ENCODE measurements at places on chromosomes 12 and 14. TPM values are rescaled to one million over a fixed set of nuclear protein-coding genes. Genes with fewer than 3 reads are reported as not detected.

DNA sequence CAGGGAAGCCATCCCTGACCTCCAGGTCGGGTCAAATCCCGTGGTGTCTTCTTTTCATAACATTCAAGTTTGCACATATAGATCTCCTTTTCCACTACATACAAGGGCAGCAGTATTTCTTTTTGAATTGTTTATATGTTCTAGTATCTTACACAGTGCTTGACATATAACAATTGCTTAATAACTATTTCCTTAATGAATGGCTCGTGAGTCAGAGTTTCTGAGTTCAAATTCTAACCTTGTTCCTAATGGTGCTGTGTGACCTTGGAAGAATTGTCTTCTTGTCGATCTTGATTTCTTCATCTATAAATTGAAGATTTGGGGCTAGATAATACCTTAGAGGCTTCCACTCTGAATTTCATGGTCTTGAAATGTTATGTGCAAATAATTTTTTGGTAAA is 57.2 kb upstream of the PELI2 start:
- DNase-seq: no peak

DNA sequence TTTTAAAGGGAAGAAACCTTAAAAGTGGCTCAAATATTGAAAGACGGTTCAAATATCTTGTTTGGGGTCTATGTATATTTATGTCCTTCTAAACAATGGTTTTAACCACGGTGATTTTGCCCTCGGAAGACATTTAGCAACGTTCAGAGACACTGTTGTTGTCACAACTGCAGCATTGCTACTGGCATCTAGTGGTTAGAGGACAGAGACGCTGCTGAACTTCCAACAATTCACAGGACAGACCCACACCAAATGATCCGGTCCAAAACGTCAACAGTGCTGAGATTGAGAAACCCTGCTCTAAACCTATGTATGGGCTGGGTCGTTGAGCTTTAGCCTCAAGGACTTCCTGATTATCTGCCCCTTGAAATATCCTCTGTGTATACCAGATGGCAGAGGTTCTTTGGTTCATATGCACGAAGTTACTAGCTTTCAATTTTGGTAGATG is 1.7 kb downstream of the ANGEL1 start:
- DNase-seq: no peak

- peak; percentile 10 for DNase-seq
Observed at GRCh38 chr14:51225751-51226150, 14.3 kb upstream of the TMX1 start.

GRCh38 chr12:7142809-7143465 is 12.8 kb downstream of the CLSTN3 start:
- no peak for DNase-seq

GRCh38 chr12:15563663-15564062 is 225.5 kb downstream of the EPS8 start:
- peak; percentile 20 for DNase-seq

DNA sequence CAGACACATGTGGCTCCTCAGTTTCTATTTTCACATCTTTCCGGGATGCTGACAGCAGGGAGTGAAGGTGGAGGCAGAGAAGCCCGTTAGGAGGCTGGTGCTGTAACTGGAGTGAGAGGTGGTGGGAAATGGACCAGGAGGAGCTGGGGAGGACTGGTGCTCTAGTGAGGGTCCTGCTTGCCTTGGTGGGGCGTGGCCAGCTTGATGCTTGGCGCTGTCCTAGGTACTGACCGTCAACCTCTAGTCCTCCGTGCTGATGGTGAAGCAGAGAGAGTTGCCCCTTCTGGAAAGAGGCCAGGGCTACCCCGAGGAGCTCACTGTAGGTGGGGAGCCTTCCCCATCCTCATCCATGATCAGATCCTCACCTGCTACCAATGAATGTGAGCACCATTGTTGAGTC is 1.4 kb downstream of the TRMT61A start:
- DNase-seq: no peak

DNA sequence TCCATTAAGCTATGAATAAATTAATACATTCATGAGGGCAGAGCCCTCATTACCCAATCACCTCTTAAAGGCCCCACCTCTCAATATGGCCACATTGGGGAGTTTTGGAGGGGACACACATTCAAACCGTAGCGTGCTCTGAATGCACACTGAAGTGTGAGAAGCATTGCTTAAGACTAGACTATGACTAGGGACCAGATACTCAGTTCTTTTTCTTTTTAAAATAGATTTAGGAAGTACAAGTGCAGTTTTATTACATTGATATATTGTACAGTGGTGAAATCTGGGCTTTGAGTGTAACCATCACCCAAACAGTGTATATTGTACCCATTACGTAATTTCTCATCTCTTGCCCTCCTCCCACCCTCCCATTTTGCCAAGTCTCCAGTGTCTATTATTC is 21.0 kb upstream of the JDP2 start:
- DNase-seq: no peak

- DNase-seq: no peak
Observed at GRCh38 chr12:5723711-5724252, 221.3 kb downstream of the ANO2 start.

DNA sequence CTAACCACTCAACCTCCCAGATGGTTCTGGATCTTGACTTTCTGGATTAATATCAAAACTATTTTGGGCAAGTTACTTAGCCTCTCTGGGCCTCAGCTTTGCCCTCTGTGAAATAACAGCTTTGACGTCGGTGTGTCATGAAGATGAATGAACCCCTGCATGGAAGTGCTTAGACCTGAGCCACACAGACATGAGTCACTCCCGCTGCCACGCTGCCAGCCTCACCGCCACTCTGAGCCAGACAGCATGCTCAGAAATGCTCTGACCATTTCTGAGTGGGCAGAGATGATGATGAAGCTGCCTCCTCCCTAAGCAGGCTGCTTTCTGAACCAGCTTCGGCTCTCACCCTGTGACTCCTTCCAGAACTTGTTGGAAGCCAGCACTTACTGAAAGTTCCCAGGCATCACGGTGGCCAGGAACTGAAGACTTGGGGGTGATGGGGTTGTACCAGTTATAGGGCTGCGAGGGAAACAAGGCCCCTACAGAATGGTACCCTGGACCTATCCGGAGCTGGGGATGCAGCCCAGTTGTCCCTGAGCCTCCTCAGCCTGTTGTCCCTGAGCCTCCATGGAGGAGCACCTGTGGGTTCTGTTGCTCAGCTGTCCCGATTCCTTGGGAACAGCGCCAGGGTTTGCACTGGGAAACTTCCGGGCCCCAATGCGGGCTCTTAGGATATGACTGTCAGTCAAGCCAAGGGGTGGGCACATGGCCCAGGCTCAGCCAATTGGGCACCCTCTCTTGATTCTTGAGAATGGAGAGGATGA is 2.0 kb upstream of the CCDC197 start:
- DNase-seq: peak; percentile 21

DNA sequence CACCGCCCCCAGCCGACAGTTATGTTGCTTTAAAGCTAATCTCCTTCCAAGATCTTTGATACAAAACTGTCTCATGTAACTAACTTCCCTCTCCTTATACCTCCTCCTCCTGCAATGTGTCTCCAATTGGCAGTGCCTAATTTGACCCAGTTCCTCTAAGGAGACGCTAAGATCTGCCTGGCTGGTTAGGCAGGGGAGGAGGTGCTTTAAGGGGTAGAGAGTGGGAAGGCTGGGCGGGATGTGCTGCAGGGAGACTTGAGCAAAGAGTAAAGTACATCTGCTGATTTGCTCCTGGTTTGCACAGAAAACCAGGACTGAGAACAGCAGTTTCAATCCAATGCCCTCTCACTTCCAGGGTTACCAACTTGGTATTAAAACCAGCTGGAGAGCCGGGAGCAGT is 7.4 kb upstream of the IKZF4 start:
- DNase-seq: no peak

DNA sequence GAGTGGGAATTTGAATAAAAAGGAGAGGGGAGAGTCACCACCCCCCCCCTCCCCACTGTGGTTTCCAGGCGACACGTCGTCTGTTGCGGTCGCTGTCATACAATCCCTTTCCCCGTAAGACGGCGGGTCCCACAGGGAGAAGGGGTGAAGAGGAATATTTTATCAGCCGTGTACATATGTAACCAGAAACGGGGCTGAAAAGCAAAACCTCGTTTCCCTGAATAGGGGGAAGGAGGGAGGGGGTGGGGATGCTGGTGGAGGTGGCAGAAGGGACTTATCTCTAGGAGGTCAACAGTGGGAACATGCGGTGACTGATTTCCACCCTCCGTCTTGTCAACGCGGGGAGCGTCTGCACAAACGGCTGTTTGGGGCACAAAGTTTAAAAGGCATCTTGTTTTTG is 171.4 kb downstream of the RBM19 start:
- DNase-seq: no peak

DNA sequence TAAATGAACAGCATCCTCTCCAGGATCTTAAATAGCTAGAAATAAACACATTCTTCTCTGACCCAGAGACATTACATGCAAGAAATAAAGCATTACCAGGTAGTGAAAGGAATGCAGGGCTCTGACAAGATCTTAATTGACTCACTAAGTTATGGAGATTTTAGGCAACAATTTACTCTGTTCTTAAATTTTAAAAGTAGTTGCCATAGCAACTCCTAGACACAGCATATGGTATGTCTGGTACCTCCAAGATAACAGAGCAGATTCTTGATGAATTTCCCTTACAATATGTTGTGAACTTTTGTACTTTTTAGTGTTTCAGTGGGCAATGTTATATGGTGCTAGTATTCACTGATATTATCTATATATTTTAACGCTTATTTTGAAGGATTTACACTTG is 76.7 kb upstream of the G2E3 start:
- DNase-seq: no peak

DNA sequence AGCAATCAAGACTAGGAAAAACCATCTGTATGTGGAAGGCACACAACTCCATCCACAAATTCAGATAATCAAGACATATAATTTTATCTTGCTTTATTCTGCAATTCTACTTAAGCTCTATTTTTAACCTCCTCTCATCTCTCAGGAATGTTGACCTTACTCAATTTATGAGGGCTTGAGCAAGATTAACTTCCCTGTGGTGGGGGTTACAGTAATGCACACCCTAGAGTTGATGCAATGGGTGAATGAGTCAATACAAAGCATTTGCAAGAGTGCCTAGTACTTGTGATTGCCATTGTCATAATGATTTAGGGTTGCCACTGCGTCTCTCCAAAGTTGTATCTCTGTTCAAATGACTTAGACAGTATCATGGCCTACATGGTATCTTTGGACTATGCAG is 1598.4 kb upstream of the TMEM132C start:
- DNase-seq: no peak

DNA sequence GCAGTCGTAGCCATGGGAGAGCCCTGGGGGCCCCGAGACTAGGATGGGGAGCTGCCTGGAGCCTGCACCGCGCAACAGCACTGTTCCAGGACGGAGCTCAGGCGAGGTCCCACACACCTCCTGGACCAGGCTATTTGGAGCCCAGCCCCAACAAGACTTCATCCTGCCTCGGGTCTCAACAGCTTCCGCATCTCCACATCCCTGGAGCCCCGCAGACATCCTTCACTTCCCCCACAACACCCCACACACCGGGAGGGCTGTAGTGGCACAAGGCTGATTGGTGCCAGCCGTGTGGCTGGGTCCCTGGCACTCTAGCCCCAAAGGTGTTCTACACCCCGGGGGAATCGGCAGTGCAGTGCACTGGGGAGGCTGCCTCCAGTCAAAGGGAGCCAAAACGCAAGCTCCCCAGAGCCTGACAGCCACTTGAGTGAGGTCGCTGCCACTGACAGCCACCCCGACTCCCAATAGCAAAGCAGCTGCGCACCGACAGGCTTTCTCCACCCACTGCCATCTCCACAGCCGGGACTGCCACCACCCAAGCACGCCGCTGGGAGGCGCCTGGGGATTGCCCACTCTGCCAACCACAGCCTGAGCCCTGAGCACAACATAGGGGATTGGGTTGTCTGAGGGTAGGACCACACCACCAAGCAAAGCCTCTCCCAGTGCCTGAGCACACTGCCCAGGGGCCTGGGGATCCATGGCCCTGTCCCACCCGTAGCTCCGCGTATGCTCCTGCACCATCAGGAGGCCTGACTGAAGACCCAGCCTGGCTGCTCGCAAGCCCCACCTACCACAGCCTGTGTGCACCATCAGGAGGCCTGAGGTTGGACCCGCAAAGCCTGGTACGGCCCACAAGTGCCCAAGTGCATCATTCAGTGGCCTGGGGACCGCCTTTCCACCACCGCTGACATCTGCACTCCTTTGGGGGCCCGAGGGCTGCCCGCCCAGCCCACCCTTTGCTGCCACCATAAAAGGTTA is 13.2 kb upstream of the KLRF1 start:
- DNase-seq: no peak

- peak; percentile 53 for DNase-seq
Observed at GRCh38 chr12:6335451-6336078, 6.3 kb downstream of the TNFRSF1A start.

DNA sequence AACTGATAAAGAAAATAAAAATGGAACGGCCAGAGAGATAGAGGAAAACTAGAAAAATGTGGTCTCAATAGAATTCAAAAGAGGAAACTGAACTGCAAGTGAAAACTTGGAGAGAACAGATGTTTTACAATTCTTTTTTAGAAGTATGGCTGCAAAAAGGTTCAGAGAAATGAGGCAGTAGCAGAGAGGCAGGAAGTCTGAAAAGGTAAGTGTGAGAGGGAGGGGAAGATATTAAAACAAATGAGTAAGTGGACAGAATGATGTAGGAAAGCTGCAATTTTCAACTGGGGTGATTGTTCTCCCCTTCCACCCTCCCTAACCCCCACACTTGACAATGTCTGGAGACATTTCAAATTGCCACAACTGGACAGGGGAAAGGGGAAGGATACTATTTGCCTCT is 12.9 kb downstream of the BTBD7 start:
- DNase-seq: no peak

DNA sequence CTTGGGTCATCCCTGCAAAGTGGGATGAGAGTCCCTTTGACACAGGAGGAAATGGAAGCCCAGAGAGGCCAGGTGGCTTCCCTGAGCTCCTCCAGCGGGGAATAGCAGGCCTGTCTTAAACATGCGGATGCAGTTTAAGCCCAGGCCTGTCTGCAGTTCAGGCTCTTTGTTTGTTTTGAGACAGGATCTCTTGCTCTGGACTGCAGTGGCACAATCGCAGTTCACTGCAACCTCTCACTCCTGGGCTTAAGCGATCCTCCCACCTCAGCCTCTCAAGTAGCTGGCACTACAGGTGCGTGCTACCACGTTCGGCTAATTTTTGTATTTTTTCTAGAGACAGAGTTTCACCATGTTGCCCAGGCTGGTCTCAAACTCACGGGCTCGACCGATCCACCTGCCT is 3.5 kb downstream of the TRPV4 start:
- DNase-seq: no peak

GRCh38 chr12:905261-906031 is 44.0 kb downstream of the RAD52 start:
- no peak for DNase-seq

- no peak for DNase-seq
Observed at GRCh38 chr12:42759622-42760273, 170.2 kb upstream of the PRICKLE1 start.

The PTGER2 gene
- polyA plus RNA-seq: 56.9 TPM

The SRRM4 gene
- not detected for polyA plus RNA-seq

The ADAM21 gene
- 0.26 TPM for polyA plus RNA-seq

The C3AR1 gene
- 0.52 TPM for polyA plus RNA-seq

The SERPINA9 gene
- 0.07 TPM for polyA plus RNA-seq

The TCL1B gene
- polyA plus RNA-seq: not detected

The PDZRN4 gene
- not detected for polyA plus RNA-seq

The CLEC9A gene
- not detected for polyA plus RNA-seq

The PAX9 gene
- not detected for polyA plus RNA-seq

The CDCA3 gene
- polyA plus RNA-seq: 11.6 TPM

All from AG04450 (cell line).